ENCODE measurements at places on chromosomes 4 and X. TPM values are rescaled to one million over a fixed set of nuclear protein-coding genes. Genes with fewer than 3 reads are reported as not detected.

DNA sequence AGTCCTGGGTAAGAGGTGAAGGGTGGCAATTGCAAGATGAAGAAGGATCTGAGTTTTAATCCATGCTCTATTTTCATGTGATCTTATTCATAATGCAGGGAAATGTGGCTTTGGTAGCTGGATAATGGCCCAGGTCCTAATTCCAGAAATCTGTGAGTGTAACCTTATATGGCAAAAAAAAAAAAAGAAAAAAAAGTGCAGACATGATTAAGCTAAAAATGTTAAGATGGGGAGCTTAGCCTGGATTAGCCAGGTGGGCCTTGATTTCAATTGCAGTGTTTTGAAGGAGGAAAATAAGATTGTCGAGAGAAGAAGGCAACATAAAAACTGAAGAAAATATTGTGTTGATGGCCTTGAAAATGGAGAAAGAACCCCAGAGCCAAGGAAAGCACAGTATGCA, 867.7 kb upstream of the HS3ST1 start:
- DNase-seq: no peak

DNA sequence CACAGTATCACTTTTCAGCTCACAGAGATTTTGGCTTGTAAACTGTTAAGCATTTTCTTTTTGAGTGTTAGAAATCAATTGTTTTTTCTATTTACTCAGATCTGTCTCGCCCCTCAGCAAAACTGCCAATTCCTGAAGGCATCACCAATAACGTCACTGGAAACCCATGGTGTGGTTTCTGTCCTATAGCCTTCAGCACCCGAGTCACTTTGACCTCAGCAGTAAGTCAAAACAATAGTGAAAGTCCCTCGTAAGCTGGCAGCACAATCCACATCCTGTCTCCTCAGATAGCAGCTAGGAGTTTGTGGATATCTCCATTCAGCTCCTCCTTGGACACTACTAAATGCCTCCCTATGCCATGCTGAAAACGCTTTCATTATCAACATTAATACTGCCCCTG, 1787.4 kb upstream of the ADGRL3 start:
- DNase-seq: no peak

The HELQ gene
- 15.3 TPM for total RNA-seq

The RENBP gene
- total RNA-seq: 8.9 TPM
